Stimulated activated CD4-positive, alpha-beta T cell treated with anti-CD3 and anti-CD28 coated beads, Interleukin-15, amount 100 ng/mL, for 1 hour (primary cell): ENCODE measurements at places on chromosomes 13 and 19.

GRCh38 chr19:14168259-14168972, 32.0 kb upstream of the ASF1B start:
- no peak for DNase-seq

- no peak for DNase-seq
Measured at GRCh38 chr19:34172661-34173192, 423 bp downstream of the LSM14A start.

DNA sequence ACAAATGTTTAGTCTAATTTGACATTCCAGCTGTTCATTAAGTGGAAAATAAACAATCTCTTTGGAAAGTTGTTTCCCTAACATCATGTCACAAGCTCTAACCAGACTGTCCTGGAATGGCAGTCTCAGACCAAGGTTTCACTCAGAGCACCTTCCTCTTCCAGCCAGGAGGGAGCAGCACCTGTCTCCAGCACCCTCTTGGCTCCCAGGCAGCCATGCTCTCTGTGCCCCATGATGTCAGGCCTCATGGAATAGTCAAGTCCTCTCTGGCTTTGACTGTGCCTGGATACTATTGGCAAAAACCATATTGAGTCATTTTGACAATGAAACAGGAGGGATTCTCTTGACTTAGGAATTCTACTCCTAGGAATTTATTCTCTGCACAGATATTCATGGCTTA, 171.4 kb downstream of the OXGR1 start:
- DNase-seq: no peak

- no peak for DNase-seq
Measured at GRCh38 chr13:75299913-75300862, 181.8 kb downstream of the TBC1D4 start.

GRCh38 chr19:30305346-30306060, 66.7 kb upstream of the ZNF536 start:
- no peak for DNase-seq
